ENCODE measurements at places on chromosomes 2 and 18.

DNA sequence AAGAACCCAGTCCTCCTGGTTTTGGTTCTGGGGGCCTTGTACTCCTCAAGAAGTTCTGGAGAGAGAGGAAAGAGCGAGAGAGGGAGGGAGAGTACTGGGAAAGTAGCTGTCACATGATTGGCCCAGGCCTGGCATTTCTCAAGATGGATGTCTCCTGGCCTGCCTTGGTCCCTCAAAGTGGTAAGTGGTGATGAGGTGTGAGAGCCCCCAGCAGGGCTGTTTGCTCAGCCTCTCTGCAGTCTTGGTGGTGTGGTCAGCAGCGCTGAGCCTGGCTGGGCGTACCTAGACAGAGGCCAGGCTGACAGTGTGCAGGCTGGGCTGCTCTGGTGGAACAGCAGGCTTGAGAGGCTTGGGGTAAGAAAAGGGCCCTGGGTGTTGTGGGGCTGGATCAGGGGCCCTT, 2.5 kb downstream of the SPEG start:
- DNase-seq = no peak

- no peak for DNase-seq
These were observed 123.4 kb downstream of the MTCL1 start for GRCh38 chr18:8828798-8829197.

DNA sequence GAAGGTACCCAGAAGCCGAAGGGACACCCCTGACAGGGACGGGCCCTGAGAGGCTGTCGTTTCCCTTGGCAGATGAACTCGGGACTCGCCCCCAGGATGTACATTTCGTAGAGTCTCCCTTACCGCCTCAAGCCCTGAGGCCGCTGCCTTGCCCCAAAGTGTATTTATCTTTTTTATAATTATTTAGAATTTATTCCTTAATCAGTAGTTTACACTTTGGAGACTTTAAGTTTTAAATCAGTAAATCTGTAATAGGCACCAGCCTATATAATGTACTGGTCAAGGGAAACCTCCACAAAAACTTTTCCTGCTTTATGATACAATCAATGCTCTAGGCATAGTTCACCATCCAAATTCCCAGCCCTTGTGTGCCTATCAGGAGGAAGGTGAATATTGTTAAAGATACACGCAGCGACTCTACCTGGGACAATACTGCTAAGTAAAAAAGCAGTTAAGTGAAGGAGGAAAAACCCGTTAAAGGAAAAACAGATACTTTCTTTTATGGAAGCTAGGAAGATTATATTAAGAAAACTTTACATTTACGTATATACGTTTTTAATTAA, 848 bp downstream of the VRK2 start:
- no peak for DNase-seq

GRCh38 chr2:131152074-131152473, 46.9 kb downstream of the PLEKHB2 start:
- no peak for DNase-seq

- no peak for DNase-seq
These were observed 239.1 kb downstream of the TGIF1 start for GRCh38 chr18:3689091-3689490.

Measured in left cardiac atrium (tissue), 4 donors.